Activated CD4-positive, alpha-beta memory T cell treated with anti-CD3 and anti-CD28 coated beads, Interleukin-2, amount 10 ng/mL, durations not matched to agents 7 days and 5 days (primary cell): ENCODE measurements at places on chromosomes 1 and 21. TPM values are rescaled to one million over a fixed set of nuclear protein-coding genes. Genes with fewer than 3 reads are reported as not detected.

The COL6A2 gene
- total RNA-seq: 1.1 TPM

The PLCH2 gene
- 33.8 TPM for total RNA-seq

The PLEKHO1 gene
- 92.9 TPM for total RNA-seq

The FAM110D gene
- total RNA-seq: not detected

The VASH2 gene
- total RNA-seq: 0.48 TPM
